ENCODE measurements at places on chromosomes 5 and 9.
A peak's percentile ranks its signal among the peaks of the same experiment; 100 is the strongest.

DNA sequence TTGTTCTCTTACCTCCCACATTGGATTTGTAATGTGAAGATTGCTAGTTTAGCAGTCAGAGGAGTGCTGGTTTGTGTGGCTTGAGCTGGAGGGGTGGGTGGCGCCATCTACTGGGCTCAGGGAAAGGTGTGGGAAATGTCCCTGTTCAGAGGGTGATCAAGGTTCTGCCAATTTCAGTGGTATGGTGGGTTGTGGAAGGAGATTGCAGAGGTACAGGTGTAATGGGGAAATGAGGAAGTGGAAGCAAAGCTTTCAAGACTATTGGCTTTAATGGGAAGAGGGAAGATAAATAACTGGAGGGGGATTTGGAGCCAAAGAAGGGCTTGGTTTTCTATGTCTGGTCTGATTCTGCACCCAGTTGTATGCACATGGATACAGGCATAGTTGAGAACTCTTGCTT lies 76.4 kb downstream of the OSMR start:
- no peak overlapping the region for H3K4me3 ChIP-seq
- peak; percentile 23 for DNase-seq
- H3K27ac ChIP-seq: no peak overlapping the region

GRCh38 chr5:179765400-179765799 lies 28.4 kb upstream of the LTC4S start:
- H3K4me1 ChIP-seq: peaks cover 39% of the 10 kb centered on the region
- no peaks in the 10 kb centered on the region for H3K27me3 ChIP-seq
- no peak overlapping the region for H3K4me3 ChIP-seq

GRCh38 chr5:73818357-73818756 lies 192.4 kb downstream of the ARHGEF28 start:
- no peaks in the 10 kb centered on the region for H3K27me3 ChIP-seq
- no peak overlapping the region for H3K4me3 ChIP-seq
- H3K4me1 ChIP-seq: no peaks in the 10 kb centered on the region
- H3K27ac ChIP-seq: no peak overlapping the region
- DNase-seq: peak; percentile 1
- H3K36me3 ChIP-seq: no peaks in the 10 kb centered on the region

DNA sequence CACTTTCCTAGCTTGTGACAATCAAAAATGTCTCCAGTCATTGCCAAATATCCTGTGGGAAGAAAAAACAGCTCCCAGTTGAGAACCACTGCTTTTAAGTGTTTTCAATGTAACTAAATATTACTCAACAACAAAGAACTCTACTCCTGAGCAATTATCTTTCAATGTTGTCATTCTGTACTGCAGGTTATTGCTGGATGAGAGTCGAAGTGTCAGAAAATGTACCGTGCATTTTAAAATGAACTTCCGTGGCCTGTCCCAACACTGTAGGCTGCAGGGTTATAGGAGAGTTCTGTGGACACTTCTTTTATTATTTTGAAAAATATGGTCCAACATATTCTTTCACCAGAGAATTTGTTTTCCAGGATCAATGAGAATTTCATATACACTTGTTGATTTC lies 34.8 kb upstream of the AGXT2 start:
- H3K27ac ChIP-seq: no peak overlapping the region
- no peak overlapping the region for H3K4me3 ChIP-seq
- H3K27me3 ChIP-seq: no peaks in the 10 kb centered on the region
- no peak for DNase-seq
- no peaks in the 10 kb centered on the region for H3K4me1 ChIP-seq

DNA sequence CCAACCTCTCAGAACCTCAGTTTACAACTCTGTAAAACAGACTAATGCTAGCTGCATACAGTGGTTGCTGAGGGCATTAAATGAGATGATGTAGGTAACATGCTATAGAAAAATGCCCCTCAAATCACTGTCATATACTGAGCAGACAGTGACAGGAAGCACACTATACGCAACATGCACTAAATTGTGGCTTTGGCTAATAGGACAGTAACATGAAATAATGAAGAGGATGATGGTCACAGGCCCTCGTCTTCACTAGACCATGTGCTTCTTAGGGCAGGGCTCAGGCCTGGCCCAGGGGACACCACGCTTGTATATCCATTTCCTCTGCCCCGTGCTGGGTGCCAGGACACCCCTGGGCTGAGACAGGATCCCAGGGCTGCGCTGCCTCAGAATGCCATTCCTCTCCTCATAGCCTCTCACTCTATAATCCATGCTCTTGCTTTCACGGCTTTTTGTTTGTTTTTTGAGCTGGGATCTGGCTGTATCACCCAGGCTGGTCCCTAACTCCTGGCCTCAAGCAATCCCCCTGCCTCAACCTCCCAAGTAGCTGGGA lies 18.9 kb downstream of the CSF1R start:
- peaks cover 35% of the 10 kb centered on the region for H3K36me3 ChIP-seq
- DNase-seq: no peak
- no peaks in the 10 kb centered on the region for H3K4me1 ChIP-seq
- no peak overlapping the region for H3K4me3 ChIP-seq
- H3K27me3 ChIP-seq: no peaks in the 10 kb centered on the region
- H3K27ac ChIP-seq: no peak overlapping the region

DNA sequence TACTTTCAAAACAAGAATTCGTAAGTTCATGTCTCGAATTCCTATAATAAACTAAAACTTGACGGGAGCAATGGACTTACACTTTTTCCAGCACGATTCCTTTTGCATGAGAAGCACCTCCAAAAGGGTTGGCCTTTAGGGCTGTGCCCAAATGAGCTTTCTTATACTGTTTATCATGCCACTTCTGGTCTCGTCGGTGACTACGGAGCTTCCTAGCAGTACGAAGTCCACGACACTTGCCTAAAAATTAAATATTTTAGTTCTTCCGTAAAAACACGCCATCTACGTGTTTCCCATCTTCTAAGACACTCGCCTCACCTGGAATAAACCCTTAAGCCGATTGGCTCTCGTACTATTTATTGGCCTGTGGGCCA lies 554 bp downstream of the RPS23 start:
- peak; percentile 8 for DNase-seq
- no peaks in the 10 kb centered on the region for H3K27me3 ChIP-seq
- peaks cover 19% of the 10 kb centered on the region for H3K36me3 ChIP-seq
- no peaks in the 10 kb centered on the region for H3K4me1 ChIP-seq
- H3K27ac ChIP-seq: peak overlapping the region; percentile 26
- peak overlapping the region; percentile 95 for H3K4me3 ChIP-seq

GRCh38 chr5:143398451-143399237 lies 4.8 kb downstream of the NR3C1 start:
- DNase-seq: no peak
- H3K36me3 ChIP-seq: no peaks in the 10 kb centered on the region
- H3K4me3 ChIP-seq: no peak overlapping the region
- no peaks in the 10 kb centered on the region for H3K4me1 ChIP-seq
- H3K27me3 ChIP-seq: peaks cover 18% of the 10 kb centered on the region

GRCh38 chr9:8477450-8477849 lies 677.9 kb upstream of the DMAC1 start:
- no peaks in the 10 kb centered on the region for H3K4me1 ChIP-seq
- DNase-seq: no peak
- no peak overlapping the region for H3K4me3 ChIP-seq
- no peaks in the 10 kb centered on the region for H3K36me3 ChIP-seq

DNA sequence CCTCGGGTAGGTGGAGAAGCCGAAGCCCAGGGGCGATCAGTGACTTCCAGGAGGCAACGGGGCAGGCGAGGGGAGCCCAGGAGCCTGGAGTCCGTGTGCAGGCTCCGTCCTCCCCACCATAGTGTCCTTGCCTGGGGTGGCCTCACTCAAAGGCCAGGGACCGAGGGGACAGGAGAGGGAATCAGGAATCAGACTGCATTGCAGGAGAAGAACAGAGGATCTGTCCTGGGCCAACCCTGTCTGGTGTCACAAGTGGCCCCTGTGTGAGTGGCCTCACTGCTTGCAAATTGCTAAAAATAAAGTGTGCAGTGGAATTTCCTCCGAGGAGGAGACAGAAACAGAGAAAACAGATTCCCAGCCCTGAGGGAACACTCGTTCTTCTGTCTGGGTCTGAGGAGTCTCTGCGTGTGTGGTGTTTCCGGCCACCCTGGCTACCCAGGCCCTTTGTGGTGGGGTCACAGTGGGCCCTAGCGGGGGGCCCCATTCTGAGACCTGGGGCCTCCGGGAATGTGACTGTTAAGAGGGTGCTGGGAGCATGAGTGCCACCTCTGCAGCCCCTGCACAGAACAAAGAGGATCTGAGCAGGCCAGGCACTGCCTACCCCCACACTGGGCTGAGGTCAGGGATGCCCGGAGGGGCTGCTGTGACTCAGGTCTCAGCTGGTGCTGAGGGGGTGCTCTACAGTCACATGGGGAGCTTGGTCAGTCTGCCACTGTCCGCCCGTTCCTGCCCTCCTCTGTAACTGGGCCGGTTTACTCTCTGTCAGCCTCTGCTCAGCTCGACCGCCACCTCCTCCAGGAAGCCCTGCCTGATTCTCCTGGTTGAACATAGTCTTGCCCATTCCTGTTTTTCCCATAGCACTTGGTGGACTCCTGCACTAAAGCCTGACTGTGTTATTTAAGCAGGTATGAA lies 7.4 kb downstream of the TRAF1 start:
- H3K27me3 ChIP-seq: no peaks in the 10 kb centered on the region
- H3K4me3 ChIP-seq: no peak overlapping the region
- DNase-seq: no peak
- no peaks in the 10 kb centered on the region for H3K36me3 ChIP-seq
- H3K4me1 ChIP-seq: peaks cover 14% of the 10 kb centered on the region

- DNase-seq: peak; percentile 29
- H3K27me3 ChIP-seq: no peaks in the 10 kb centered on the region
- no peak overlapping the region for H3K4me3 ChIP-seq
- H3K27ac ChIP-seq: no peak overlapping the region
- no peaks in the 10 kb centered on the region for H3K4me1 ChIP-seq
- H3K36me3 ChIP-seq: no peaks in the 10 kb centered on the region
Observed at GRCh38 chr5:159582756-159583541, 252.7 kb upstream of the IL12B start.

GRCh38 chr9:5554254-5554653 lies 43.9 kb downstream of the PDCD1LG2 start:
- DNase-seq: no peak
- no peaks in the 10 kb centered on the region for H3K4me1 ChIP-seq
- H3K4me3 ChIP-seq: no peak overlapping the region
- no peaks in the 10 kb centered on the region for H3K36me3 ChIP-seq
- H3K27me3 ChIP-seq: no peaks in the 10 kb centered on the region
- H3K27ac ChIP-seq: no peak overlapping the region

DNA sequence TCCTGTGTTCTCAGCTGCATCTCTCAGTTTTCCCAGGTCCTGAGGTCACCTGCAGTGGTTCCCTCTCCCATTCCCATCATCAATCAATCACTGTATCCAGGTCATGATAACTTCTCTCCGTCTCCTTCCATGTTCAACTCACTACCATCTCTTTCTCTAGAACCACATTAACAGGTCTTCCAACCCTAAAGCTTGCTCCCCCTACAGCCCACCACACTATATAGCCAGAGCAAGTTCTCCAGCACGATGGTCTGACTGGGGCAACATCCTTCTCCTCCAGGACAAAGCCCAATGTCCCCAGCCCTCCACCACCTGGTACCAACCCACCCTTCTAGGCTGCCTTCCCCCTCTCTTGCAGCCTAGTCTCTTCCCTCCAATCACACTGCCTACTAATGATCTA lies 241.6 kb downstream of the CDK5RAP2 start:
- H3K4me3 ChIP-seq: no peak overlapping the region
- H3K36me3 ChIP-seq: no peaks in the 10 kb centered on the region
- H3K27me3 ChIP-seq: no peaks in the 10 kb centered on the region
- no peak for DNase-seq
- H3K4me1 ChIP-seq: no peaks in the 10 kb centered on the region

GRCh38 chr9:4465910-4466309 lies 24.4 kb upstream of the SLC1A1 start:
- H3K36me3 ChIP-seq: no peaks in the 10 kb centered on the region
- no peaks in the 10 kb centered on the region for H3K4me1 ChIP-seq
- H3K27me3 ChIP-seq: no peaks in the 10 kb centered on the region
- no peak overlapping the region for H3K27ac ChIP-seq
- DNase-seq: no peak

- H3K4me3 ChIP-seq: no peak overlapping the region
- H3K27ac ChIP-seq: no peak overlapping the region
- H3K36me3 ChIP-seq: no peaks in the 10 kb centered on the region
- H3K4me1 ChIP-seq: no peaks in the 10 kb centered on the region
- no peak for DNase-seq
Observed at GRCh38 chr5:126334760-126335159, 88.4 kb upstream of the GRAMD2B start.

- no peak overlapping the region for H3K4me3 ChIP-seq
- no peaks in the 10 kb centered on the region for H3K4me1 ChIP-seq
- DNase-seq: no peak
- no peak overlapping the region for H3K27ac ChIP-seq
- H3K27me3 ChIP-seq: no peaks in the 10 kb centered on the region
- no peaks in the 10 kb centered on the region for H3K36me3 ChIP-seq
Observed at GRCh38 chr9:82513976-82514735, 525.6 kb downstream of the SPATA31D1 start.

- H3K27me3 ChIP-seq: no peaks in the 10 kb centered on the region
- DNase-seq: no peak
- no peaks in the 10 kb centered on the region for H3K4me1 ChIP-seq
- no peak overlapping the region for H3K4me3 ChIP-seq
Observed at GRCh38 chr5:16754601-16755000, 137.8 kb upstream of the RETREG1 start.

DNA sequence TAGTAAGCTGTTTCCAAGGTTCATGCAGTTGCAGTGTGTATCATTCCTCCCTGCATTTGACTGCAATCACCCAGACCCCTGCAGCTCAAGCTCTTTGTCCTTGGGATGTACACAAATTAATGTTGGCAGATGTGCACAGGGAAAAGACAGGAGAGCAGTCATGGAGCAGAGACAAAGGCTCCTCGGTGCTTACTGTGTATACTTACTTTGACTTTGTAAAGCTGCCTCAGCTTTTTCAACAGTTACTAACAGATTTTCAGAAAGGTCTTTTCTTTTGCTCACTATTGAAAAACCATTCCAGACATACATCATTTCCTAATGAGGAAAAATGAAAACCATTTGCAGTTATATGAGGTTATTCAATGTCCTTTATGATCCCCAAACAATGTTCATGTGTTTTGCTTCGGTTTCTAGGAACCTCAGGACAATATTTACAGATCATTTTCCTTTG lies 124.9 kb downstream of the TTC39B start:
- no peaks in the 10 kb centered on the region for H3K36me3 ChIP-seq
- no peaks in the 10 kb centered on the region for H3K4me1 ChIP-seq
- no peak overlapping the region for H3K4me3 ChIP-seq
- H3K27me3 ChIP-seq: no peaks in the 10 kb centered on the region
- DNase-seq: no peak
- no peak overlapping the region for H3K27ac ChIP-seq

- no peak overlapping the region for H3K27ac ChIP-seq
- H3K4me3 ChIP-seq: no peak overlapping the region
- no peak for DNase-seq
- no peaks in the 10 kb centered on the region for H3K36me3 ChIP-seq
Observed at GRCh38 chr9:84471816-84472215, 131.3 kb upstream of the SLC28A3 start.

DNA sequence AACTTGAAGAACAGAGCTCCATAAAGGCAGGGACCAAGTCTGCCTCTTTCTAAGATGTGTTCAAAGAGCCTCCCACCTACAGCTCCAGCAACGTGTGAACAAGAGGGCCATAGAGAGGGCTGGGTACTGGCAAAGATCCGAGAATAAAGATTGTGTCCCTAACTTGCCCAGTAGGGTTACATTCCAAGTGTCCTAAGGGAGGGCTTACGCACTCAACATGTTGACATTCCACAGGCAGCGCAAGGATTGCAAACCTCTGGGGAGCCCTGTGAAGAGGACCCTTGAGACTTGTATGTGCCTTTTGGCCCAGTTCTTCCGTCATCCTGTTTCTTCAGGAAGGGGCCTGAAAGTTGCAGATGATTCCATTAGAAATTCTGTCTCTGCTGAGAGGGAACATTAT lies 48.2 kb upstream of the ENTREP1 start:
- no peaks in the 10 kb centered on the region for H3K36me3 ChIP-seq
- DNase-seq: no peak
- no peaks in the 10 kb centered on the region for H3K27me3 ChIP-seq
